RPMI7951 (cell line): ENCODE measurements at places on chromosomes 1 and 21.

GRCh38 chr1:94000510-94001282 lies 91.5 kb upstream of the GCLM start:
- DNase-seq, result no peak

DNA sequence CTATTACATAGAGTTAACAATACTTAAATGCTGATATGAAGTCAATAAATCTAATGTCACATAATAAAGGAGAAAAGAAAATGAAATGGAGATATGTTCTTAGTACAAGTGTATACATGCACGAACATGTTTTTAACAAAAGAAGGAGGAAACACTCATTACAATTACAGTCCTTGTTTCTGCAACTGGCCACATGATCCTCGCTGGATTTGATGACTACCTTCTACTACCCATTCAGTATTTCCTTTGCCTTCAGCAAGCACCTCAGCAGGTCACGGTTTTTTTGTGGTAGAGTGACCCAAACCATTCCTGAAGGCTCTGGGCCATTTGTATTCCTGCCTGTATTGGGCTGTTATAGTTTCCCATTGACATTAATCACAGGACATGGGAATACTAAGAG lies 172.8 kb upstream of the CXADR start:
- DNase-seq, result no peak

GRCh38 chr1:45348020-45348419 lies 7.8 kb upstream of the MUTYH start:
- DNase-seq, result peak; percentile 26

DNA sequence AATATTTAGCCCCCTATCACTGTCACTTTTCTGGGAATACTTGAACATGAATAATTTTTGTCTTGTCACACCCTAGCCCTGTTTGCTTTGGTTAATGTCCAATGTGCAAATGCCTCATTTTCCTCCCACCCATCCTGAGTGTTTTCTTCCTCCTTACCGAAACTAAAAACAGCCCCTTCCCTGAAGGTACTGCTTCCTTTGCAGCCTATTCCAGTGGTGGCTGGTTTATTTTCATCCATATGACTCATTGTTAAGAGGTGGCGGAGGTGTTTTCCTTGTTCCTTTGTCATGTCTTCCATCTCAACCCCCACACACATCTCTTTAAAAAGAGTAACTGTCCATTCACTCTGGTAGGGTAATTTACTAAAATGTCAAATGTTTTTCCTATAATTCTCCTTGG lies 40.4 kb downstream of the CD55 start:
- peak; percentile 29 for DNase-seq

DNA sequence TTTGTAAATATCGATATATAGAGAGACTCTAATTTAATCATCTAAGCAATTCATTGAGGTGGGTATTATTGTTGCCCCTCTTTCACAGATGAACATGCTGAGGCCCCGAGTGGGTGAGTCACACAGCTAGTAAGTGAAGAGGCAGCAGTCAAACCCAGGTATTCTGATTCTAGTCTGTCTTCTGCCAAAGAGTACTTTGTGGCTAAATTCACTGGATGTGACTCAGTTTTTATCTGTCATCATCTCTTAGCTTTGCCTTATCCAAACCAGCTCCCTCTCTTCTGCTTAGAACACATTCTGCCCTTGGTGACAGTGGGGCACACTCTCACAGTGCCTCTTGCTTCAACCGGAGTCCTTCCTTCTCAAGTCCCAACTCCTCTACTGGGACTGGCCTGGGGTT lies 11.5 kb downstream of the FCRL5 start:
- DNase-seq, result peak; percentile 49

DNA sequence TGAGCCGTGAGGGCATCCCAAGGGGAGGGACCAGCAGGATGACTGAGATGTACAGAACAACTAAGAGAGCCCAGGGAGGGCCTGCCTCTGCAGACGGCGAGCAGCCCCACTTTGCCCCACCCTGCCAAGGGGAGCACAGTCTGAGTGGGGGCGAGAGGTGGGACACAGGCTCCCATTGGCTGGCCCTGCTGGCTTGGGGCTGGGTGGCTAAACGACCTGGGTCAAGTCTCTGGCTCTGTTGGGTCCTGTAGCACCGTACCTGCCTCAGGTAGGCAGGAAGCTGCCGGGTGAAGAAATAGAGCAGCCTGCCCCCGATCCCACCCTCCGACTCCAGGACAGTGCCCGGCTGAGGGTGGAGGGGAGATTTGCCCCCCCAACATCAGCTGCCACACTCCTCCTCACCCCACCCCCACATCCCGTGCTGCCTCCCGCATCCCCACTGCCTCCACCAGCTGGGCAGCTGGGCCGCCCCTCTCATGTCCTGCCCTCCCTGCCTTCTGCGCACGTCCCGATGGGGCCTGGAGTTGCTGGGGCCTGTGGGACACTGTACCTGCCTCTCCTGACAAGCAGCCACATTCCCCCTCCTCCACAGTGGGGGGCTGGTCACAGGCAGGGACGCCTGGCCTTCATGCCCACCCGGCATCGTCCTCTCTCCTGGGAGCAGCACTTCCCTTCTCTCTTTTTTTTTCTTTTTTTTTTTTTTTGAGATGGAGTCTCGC lies 12.6 kb upstream of the PLEKHG5 start:
- DNase-seq, result no peak

DNA sequence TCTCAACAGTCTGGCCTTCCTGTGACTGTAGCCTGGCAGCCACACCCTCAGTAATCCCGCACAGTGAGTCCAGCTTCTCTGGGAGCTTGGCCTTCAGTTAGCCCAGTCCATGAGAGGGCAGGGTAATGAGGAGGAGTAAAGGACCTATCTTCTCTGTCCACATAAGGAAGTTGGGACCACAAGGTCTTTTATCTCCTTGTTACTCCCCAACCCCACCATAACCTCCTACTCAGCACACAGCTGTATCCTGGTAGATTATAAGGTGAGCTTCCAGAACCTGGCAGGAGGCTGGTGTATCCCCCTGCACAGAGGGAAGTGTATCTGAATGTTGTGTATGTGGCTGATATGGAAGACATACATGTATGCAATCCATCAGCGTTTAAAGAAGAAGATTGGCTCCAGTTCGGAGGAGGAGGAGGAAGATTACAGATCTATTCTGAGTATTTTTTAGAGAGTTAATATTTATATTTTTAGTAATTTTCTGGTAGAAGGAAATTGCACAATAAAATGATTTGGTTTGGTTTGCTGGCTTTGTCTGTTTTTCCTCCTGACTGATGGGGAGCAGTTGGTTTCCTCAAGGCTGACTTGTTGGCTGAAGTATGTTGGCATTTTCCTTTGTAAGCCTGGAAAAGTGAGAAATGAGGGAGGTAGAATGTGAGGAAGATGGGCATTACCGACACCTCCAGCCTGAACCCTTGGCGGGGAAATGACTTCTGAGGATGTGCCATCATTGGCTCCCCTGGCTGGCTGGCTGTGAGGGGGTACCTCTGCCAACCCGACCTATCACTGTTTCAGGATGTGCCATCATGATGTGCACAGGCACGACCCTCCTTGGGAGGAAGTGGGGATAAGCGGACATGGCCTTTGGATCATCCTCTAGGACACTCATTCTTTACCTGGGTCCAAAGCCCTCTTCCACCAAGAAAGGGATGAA lies 5.0 kb downstream of the C1orf226 start:
- no peak for DNase-seq

- no peak for DNase-seq
These were observed 7.3 kb upstream of the CACNA1S start for GRCh38 chr1:201119206-201120197.

DNA sequence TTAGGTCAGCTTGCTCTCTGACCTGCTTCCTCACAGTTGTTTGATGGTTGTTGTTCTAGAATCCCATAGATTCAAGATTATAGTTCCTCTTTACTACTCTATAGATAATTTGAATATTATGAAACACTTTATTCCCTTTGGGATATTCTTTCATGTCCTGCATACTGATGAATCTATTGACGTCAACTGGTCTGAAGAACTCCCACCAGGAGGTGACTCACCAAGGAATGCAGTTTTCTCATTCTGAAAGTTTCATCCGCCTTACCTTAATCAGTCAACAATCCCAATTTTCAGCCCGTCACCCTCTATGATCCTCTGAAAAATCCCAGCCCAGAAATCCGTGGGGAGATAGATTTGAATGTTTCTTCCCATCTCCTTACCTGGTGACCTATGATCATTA lies 834.1 kb upstream of the PRMT6 start:
- no peak for DNase-seq

GRCh38 chr1:56912325-56912724 lies 53.5 kb downstream of the C8B start:
- no peak for DNase-seq

DNA sequence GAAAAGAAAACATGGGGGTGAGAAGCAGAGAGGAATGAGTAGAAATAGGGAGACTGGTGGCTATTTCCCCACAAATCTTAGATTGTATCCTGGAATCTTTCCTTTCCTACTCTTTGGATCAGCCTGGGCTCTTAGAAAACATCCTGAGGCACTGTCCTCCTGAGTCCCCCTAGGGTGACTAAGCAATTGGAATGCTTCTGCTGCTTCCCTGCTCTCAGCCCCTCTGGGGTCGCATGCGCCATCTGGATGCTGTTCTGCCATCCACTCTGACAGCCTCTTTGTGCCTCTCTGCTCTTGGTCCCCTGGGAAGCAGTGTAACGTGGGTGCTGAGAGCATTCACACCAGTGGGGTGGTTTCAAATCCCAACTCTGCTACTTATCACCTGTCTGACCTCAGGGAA lies 443.0 kb downstream of the SIPA1L2 start:
- peak; percentile 41 for DNase-seq

GRCh38 chr21:37532868-37533780 lies 166.6 kb downstream of the DYRK1A start:
- peak; percentile 70 for DNase-seq

DNA sequence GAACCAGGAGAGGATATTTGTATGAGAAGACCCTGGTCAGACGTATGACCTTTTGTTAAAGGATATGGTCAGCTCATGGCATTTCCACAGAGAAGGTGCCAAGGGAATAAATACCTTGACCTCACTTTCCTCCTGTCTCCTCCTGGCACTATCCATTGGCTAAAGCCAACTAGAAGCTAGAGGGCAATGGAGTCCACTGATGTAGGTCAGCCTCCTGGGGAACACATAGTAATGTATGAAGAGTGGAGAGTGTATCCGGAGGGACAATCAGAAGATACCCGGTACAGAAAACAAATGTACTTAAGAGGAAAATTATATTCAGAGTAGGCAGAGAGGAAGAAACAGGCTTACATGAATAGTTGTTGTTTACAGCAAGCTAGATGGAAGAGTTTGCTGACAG lies 698 bp upstream of the NTMT2 start:
- no peak for DNase-seq

DNA sequence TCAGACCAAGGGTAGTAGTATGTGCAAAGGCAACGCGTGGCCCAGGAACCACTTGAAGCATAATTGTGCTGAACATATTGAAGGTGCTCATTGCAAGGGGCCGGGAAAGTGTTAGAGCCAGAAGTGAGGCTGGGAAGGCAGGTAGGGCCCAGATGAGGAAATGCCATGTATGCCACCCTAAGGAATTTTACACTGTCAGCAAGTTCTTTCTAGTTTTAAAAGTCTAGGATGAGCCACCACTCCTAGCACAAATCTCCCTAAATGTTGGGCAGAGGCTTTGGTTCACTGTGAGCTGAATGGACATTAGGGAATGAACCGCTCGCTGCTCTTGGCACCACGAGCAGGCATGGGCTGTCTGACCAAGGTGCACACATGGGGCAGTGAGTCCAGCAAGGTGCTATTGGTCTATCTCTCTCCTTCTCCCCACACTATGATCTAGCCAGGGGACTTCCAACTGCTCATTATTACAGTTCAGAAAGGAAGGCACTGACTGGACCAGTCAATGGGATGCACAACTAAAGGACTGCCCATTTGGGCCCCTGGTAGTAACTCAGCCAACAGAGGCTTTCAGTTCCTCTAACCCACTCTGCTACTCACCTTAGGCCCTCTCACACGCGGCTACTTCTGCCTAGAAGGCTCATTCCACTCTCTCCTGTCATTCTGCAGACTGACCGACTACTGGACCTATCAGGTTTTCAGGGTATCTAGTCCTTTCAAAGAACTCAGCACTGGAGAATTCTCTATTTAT lies 2.0 kb downstream of the KANK4 start:
- DNase-seq, result no peak

GRCh38 chr1:228984646-228985631 lies 249.7 kb downstream of the RHOU start:
- DNase-seq, result no peak

- no peak for DNase-seq
These were observed 39.2 kb downstream of the CD2 start for GRCh38 chr1:116793357-116793935.

GRCh38 chr1:26597629-26598039 lies 68.1 kb downstream of the RPS6KA1 start:
- peak; percentile 71 for DNase-seq
